ENCODE measurements at places on chromosomes 7 and 10.

DNA sequence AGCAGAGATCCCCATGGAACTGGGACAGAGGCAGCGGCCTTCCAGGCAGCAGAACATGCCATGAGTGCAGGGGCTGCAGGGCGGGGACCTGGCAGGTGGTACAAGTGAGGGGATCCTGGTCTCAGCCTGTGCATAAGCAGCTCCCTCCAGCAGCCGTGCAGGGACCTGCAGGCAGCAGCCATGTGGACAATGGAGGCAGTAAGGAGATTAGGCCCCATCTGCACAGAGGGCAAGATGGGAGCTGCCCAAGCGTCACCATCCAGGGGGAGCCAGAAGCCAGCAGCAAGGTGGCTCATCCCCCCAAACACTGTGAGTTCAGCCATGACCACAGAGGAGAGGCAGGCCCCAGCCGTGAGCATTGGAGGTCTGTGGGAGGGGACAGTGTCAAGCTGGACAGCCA lies 3.1 kb downstream of the DDC start:
- DNase-seq, result no peak

GRCh38 chr7:123747620-123748141 lies 1.1 kb downstream of the WASL start:
- DNase-seq, result peak; percentile 14

DNA sequence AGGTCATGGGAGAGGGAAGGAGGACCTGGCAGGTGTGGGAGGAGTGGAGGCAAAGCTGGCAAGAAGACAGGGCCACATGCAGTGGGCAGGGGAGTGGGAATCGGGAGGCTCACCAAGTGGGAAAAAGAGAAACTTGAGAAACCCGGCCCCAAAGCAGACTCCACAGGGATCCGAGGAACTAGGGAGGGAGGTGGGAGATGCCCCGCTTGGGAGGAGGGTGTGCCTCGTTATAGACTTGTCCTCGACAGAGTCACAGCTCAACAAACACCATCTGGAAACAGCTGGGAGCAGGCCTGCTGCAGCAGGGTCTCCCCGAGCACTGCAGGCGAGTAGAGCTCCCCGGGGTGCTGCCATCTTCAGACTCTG lies 54.8 kb downstream of the MKI67 start:
- no peak for DNase-seq

DNA sequence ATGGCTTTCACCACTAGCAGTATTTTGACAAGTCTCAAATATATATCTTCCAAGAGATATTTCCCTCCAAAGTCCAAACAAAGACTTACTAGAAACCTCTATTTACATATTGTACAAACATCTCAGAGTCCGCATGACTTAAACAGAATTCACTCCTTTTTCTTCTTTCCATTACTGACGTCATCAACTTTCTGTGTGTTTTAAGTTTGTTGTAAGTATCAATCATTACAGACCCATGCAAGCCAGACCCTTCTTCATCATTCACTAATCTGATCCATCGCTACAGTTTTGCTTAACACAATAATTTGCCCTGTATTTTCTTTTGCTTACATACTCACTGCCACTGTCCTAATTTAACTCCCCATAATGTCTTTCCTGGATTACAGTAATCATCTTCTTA lies 51.9 kb downstream of the SEMA3A start:
- no peak for DNase-seq

GRCh38 chr10:28276384-28276783 lies 26.5 kb downstream of the MPP7 start:
- no peak for DNase-seq

GRCh38 chr10:98477861-98478260 lies 31.1 kb upstream of the HPS1 start:
- DNase-seq, result no peak

- DNase-seq, result no peak
Observed at GRCh38 chr7:34675749-34676374, 17.8 kb downstream of the NPSR1 start.

DNA sequence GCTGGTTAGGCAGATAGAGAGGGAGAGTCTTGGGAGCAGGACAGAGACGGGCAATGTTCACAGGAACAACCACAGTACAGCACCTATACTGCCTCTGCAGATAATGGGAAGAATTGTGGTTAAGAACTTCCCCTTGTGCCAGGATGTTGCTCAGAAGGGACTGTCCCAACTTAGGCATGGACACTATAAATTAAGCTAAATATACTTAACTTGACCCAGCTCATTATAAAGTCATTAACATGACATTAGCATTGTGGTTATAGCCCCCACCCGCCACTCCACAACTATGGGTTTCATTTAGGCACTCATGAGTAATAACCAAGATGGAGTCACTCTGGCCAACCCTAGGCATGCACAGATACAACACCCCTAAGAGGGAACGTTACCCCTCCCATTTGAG lies 310.9 kb upstream of the NRG3 start:
- no peak for DNase-seq

DNA sequence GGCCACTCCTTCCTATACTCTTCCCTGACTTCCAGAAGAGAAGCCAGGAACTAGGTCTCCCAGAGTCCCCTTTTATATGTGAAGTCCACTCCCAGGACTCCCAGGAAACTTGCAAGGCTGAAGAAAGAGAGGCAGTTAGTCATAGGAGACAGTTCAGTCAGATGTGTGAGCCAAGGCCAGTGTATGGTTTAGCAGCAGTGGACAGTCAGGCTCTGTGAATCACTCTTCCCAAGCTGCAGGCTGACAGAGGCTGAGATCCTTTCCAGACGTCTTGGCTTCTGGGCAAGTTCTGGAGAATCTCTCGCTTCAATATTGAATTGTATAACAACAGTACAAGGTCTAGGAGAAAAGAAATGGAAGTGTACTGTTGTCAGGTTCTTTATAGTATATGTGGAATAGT lies 26.9 kb downstream of the BLVRA start:
- no peak for DNase-seq

DNA sequence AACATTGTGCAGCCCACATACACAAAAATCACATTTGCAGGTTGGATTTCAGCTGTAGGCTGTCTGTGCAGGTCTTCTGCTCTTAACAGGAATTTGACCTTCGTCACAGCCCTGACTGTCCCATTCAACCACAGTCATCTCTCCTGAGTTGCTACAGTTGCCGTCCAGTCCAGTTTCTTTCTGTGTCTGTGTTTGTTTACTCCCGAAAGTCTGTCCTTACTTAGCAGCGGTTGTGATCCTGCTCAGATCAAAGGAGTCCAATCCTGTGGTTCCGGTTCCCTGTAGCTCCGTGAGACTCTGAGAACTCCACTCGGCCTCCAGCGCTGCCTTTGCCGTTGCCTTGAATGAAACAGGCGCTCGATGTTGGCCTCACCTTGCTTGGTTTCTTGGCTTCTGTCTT lies 111.6 kb upstream of the GATA3 start:
- DNase-seq, result no peak

GRCh38 chr10:24575481-24576002 lies 148.1 kb downstream of the ARHGAP21 start:
- DNase-seq, result no peak

DNA sequence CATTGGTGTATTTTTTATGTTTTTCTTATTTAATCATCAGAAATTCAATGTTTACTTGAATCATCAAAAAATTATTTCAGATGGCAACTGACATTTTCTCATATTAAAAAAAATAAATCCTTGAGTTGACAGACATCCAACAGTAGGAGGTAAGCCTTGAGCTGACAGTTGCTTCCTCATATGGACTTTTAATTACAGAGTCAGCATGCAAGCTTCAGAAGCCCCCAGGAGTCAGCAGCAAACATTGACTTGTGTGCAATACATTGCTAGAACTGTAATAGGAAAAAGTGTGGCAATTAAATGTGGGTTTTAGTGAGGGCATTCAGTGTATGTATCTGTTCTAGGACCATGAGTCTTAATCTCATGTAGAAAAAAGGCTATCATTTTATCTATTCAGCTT lies 62.4 kb upstream of the TAS2R16 start:
- no peak for DNase-seq

GRCh38 chr7:98628418-98628817 lies 11.3 kb downstream of the NPTX2 start:
- no peak for DNase-seq

DNA sequence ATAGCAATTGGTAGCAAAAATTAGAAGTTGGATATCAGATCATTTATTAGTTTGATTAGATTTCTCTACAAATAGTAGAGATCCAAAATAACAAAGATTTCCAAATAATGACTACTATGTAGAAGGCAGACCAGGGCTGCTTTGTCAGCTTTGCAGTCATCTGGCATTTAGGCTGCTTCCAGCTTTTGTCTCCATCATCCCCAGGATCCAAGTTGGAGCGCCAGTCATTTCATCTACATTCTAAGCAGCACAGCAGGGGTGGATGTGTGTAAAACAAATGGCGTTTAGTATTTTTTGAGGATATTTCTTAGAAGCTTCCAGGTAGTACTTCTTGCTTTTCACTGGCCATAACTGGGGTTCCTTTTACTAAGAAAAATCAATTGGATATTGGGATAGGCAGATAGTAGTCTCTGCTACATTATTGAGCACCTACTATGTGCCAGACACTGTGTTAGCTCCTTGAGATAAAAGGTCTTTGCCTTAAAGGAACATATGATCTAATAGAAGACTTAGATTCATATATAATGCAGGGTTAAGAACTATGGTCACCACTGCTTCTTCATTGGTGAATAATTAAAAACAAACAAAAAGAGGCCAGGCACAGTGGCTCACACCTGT lies 41.5 kb downstream of the TPST1 start:
- no peak for DNase-seq

DNA sequence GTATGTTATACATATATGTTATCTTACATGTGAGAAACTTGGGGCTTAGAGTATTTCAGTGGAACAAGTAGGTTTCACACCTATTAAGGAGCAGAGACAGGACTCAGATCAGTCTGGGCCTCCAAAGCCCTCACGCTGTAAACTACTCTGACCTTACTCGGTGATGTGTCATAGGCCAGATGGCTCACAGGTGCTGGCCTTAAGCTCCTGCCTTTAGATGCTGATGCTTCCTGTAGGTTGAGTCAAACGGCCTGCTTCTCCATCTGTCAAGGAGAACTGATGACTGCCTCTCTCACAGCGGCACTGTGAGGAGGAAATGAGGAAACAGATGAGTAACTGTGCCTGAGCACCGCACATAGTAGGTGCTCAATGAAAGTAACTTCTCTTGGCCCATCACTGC lies 312.6 kb upstream of the COBL start:
- no peak for DNase-seq

DNA sequence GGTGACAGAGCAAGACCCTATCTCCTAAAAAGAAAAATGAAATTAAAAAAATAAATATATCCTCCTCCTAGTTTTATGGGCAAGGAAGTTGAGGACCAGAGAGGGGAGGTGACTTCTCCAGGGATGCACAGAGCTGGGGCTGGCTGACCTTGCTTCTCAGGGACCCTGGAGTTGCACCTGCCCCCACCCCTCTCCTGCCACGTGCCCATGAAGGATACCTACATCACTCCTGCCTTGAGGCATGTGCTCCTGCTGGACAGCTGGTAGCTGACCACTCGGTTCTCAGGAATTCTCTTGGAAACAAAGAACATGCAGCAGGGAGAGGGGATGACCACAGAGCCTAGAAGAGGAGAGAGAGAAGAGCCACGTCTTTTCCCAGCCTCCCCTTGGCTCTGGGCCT lies 522 bp downstream of the CCL24 start:
- DNase-seq, result no peak

DNA sequence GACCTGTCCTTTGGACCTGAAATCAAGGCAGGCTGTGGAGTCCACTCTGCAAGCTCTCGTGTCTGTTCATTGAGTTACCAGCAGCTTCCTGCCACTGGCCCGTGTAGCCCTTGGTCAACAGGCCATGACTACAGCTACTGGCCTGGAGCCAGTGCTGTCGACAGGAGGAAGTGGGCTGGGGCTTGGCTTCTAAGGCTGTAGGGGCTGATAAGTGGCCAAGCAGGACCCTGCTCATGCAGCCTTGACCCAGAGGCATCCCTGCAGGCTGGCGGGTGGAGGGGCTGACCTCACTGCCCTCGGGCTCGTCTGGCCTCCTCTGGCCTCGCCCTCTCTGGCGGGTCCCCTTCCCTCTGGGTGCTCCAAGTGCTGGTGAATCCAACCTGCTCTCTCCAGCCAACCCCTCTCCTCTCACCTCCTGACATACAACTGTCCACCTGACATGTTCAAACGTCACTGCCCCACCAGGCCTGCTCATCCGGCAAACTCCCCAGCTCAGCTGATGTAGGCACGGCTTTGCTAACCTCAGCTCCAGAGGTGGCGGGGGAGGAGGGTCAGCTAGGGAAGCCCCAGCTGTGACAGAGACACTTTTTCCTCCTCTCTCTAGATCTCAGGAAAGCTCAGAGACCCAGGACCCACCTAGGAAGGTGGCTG lies 188.6 kb upstream of the LYZL2 start:
- DNase-seq, result no peak

GRCh38 chr10:128152741-128153580 lies 26.7 kb upstream of the MKI67 start:
- DNase-seq, result no peak

GRCh38 chr7:93117327-93117726 lies 452 bp downstream of the SAMD9 start:
- no peak for DNase-seq

DNA sequence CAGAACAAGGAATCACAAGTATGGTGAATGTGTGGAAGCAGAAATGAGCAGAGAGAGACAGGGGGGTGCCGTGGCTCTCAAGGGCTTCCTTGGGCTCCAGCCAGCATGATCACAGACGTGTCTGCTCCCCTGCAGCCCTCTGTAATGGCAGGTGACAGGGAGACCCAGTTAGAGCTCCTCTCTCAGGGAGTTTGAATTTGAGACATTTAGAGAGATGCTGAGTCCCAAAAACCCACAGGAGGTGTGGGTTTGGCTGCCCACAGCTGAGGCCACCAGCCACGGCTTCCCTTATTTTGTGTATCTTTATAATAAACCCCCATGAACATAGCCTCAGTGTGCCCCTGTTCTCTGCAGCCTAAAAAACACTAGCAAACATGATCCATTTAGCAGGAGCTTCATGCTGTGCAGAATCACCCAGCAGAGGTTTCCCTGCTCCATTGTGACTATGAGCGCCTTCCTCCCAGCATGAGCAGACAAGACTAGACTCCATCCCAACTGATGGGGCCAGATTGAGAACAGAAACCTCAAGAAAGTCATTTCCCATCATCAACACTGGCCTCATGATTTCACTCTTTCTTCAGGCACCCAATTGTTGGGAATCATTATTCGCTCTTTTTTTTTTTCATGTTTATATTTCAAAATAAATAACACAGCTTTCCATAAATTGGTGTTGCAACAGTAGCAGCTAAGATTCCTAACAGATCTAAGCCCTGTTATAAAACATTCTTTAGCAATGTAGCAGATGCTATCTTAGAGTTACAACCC lies 13.4 kb downstream of the NOD1 start:
- no peak for DNase-seq

GRCh38 chr7:44046321-44047061 lies 2.0 kb downstream of the DBNL start:
- no peak for DNase-seq

- DNase-seq, result no peak
Observed at GRCh38 chr7:150788474-150789269, 11.5 kb downstream of the TMEM176B start.

DNA sequence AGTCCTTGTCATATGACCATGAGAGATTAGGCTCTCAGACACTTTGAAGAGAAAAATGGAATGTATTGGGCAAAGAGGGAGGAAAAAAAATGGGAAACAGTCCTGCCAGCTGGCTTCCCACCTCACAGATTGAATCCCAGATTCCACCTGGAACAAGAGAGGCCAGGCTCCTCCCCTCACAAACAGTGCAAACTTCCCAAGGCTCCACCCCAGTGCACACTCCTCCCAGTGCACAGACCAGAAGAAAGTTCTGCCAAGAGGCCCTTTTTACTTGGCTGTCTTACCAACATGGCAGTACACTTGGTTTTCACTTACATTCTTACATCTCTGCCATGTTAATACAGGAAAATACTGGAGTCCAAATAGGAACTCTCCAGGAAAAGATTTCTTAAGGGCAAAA lies 202.3 kb downstream of the AHR start:
- DNase-seq, result no peak
